BJ (cell line): ENCODE measurements at places on chromosomes 4 and X. TPM values are rescaled to one million over a fixed set of nuclear protein-coding genes. Genes with fewer than 3 reads are reported as not detected.

The NAP1L2 gene
- not detected in 2 replicates for polyA plus RNA-seq

DNA sequence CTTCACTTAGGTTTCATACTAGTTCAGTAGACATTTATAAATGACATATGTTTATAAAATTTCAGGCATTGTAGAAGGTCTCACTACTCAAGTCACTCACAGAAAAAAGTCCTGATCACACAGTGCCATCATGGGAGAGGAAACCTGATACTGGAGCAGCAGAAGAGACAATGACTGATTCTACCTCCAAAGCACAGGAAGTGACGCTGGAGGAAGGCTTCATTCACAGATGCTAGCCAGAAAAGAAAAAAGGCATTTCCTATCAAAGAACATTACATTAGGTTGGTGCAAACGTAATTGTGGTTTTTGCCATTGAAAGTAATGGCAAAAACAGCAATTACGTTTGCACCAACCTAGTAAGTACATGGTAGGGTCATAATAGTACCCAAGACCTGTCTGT lies 79.5 kb downstream of the RASGEF1B start:
- no peak for DNase-seq

DNA sequence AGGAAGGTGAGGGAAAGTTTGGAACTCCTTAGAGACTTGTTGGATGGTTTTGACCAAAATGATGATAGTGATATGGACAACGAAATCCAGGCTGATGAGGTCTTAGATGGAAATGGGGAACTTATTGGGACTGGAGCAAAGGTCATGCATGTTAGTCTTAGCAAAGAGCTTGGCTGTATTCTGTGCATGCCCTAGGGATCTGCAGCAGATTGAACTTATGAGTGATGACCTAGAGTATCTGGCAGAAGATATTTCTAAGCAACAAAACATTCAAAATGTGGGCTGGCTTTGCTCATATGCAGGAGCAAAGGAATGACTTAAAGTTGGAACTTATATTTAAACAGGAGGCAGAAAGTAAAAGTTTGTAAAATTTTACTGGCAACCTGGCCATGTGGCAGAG lies 489.3 kb upstream of the DIPK2B start:
- no peak for DNase-seq

The SMC1A gene
- 18.7 and 22.4 TPM in 2 replicates for polyA plus RNA-seq

DNA sequence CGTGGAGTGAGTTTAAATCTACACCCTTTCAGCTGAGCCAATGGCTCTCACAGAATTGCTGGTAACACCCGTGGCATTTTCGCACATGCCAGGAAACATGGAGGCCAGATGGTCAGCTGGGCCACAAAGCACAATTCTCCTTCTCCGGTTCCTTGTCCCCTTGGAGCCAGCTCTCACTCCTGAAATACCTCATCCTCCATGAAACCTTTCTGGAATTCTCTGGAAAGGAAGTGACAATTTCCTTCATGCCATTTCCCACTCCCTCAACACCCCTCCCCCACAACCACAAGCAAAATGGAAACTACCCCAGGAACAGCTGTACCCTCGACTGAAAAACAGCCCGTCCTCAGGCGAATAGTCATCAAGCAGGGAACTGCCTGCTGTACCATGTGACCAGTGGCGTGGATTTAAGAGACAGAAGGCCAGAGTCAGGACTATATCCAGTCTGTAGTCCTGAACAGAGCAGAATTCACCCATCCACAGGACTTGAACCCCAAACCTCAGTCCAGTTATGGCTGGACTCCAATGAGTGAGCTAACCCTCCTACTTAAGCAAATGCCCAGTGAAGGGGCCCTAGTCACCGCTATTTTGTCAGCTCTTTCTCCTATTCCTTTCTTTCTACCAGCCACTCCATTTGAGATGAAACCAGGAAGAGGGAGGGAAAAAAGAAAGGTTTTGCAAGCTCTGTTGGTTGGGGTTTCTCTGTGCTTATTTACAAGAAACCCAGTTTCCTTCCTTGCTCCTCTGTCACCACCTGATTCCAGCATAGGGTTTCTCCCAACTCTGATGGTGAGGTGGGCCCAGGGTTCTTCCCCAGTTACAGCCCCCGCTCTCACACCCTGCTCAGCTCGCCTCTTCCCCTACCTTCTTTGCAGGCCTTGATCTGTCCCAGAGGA lies 24.5 kb downstream of the ELF4 start:
- no peak for DNase-seq

- no peak for DNase-seq
These were observed 132.8 kb upstream of the GPR101 start for GRCh38 chrX:137166591-137166990.

GRCh38 chr4:125776146-125776545 lies 461.4 kb downstream of the FAT4 start:
- DNase-seq = no peak

DNA sequence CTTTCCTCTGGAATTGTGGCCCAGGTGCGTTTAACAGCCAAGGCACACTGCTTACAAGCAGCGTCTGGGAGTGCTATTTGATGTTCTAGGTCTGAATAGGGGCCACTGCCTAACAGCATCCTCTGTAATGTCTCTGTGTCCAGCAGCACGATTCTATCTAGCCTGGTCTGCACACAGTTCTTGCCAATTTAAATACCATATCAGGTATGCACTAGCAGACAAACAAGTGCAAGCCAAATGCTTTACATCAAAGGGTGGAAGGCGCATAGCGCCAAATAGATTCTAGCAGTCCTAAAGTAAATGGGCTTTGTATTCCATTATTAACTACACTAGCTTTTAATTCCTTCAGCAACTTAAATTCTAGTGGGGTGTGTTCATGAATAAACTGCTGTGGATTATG lies 15.8 kb upstream of the UGDH start:
- no peak for DNase-seq

The PPARGC1A gene
- 0.09 and 0.11 TPM in 2 replicates for polyA plus RNA-seq

- peak; percentile 50 for DNase-seq
These were observed 104.2 kb downstream of the AFF1 start for GRCh38 chr4:87038837-87039615.
